ENCODE measurements at places on chromosomes 4 and X.

GRCh38 chr4:139633661-139634060, 32.0 kb upstream of the MGST2 start:
- no peak for DNase-seq

- DNase-seq, result no peak
These were observed 7.1 kb upstream of the SCRG1 start for GRCh38 chr4:173405840-173406606.

GRCh38 chr4:184762100-184762499, 28.2 kb upstream of the CENPU start:
- DNase-seq, result no peak

GRCh38 chr4:44772340-44772739, 46.0 kb upstream of the GNPDA2 start:
- no peak for DNase-seq

DNA sequence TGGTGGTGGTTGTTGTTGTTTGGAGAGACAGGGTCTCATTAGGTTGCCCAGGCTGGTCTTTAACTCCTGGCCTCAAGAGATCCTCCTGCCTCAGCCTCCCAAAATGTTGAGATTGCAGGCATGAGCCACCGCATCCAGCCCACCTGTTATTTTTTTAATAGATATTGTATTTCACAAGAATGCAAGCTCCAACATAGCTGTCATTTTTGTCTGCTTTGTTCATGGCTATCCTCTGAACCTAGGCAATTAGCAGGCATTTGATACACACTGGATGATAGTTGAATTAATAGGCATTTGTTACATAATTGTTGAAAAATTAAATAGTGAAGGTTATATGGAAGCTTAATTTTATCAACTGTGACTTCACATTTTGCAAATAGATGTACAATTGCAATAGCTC, 64.7 kb downstream of the BANK1 start:
- DNase-seq, result no peak

- no peak for DNase-seq
These were observed 33.4 kb downstream of the COX18 start for GRCh38 chr4:73036123-73036522.

DNA sequence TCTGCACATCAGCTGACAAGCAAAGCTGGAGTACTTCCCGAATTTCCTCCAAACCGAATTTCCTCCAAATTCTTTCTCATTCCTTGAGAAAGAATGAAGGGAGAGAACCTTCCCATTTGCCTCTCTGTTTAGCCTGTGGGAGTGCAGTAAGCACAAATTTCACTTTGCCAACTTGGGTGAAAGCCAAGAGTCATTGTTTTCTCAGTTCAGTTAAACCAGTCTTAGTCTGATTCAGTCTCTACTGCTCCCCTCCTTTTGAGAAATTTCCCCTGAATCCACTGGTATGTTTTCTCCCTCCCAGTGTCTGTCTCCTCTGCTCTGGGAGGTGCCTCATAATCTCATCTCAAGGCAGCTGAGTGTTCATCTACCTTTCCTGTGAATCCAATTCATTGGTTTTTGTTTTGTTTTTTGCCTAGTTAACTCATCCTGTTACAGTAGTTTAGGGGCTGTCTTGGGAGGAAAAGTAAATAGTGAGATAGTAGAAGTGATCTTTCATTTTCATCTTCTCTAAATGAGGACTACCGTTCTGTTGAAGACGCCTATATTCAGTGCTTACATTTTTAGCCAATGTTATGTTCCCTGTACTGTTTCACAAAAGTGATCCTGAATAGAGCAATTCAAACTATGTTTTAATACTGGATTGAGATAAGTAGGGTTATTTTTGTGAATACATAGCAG, 49.0 kb downstream of the SYTL5 start:
- DNase-seq, result no peak

DNA sequence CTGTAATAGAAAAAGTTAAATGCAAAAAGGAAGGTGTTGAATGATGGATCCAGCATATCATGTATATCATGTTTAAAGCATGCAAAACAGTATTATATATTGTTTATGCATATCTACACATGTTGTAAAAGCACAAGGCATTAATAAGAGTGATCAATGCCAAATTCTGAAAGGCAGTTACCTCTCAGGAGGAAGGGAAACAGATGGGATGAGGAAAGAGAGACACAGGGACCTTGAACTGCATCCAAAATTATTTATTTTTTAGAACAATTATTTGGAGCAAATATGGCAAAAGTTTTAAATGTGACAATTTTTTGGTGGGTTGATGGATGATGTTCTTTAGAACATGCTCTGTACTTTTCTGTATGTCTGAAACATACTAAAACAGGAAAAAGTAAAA, 193.4 kb downstream of the CLCN4 start:
- DNase-seq, result no peak

- DNase-seq, result no peak
These were observed 33.9 kb downstream of the PAGE1 start for GRCh38 chrX:49661881-49662280.

DNA sequence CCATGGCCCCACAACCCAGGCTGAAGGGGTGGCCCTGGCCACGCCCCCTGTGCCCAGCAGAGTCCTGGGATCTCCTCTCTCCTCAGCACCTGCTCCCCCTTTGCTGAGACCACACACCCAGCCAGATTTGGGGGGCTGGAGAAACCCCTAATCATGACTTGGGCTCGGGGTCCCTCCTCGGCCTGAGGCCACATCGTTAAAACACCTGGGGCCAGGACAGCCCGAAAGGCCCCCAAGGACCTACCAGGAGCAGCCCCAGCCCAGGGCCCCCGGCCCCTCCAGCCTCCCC, 116.7 kb downstream of the FAM53A start:
- DNase-seq, result no peak

DNA sequence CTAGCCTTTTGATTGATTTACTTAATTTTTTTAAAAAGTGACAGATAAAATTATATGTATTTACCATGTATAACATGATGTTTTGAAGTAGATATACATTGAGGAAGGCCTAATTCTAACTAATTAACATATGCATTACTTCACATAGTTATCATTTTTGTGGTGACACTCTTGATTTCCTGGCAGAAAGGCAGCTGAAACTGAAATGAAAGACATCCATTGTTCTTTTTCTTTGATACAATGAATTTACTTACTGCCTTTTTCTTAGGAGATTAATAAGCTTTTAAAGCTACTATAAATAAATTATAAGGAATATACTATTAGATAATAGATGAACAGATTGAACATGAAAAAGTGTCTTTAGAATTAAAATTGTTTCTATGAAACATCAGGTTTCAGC, 26.7 kb downstream of the ANKRD50 start:
- no peak for DNase-seq

DNA sequence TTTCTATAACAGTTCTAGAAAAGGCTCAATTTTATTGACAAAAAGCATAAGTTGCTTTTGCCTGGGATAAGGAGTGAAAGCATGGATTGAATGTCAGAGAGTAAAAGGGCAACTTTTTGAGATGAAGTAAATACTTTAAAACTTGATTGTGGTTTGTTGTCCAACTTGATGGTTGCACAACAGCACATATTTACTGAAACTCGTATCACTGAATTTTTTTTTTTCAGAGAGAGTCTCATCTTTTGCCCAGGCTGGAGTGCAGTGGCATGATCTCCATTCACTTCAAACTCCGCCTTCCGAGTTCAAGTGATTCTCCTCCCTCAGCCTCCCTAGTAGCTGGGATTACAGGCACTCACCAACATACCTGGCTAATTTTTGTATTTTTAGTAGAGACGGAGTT, 856.8 kb downstream of the SH3BGRL start:
- DNase-seq, result no peak

DNA sequence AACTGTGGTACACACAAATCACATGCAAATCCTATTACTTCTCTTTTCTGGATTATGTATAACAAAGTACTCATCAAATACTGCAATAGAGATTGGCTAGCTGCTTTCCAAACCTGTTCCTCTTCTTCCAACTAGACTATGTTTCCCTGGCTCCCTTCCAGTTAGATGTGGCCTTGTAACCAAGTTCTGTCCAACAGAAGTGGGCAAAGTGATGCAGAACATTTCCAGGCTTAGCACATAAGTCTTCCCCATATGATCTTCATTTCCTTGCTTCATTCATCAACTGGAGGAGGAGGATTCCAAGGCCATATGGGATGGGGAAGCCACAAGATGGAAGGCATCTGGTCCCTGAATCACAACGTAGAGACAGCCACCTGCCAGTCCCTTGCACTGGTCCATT, 8.0 kb downstream of the SLC9A7 start:
- no peak for DNase-seq

DNA sequence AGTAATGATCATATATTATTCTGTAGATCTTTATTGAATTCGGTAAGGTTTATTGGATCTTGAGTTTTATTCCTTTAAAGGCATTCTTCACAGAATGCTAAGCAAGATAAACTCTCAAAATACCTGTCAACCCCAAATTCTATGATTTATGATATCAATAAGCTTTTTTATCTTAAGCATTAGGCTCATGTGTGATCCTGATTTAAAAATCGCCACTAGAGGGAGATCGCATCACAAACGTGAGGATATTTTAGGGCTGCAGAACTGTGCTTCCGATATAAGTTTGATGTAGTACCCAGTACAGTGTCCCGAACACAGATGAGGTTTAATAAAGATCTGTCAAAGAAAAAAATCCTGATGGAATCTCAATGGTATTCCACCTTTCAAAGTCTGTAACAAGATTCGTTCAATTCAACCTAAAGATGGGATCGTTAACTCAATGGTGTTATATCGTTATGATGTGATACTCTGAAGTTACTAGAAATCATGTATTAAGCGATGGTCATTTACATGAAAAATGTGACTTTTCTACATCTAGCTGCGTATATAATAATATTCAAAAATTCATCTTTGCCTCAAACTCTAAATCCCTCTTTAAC, 169.0 kb downstream of the CORIN start:
- DNase-seq, result peak; percentile 13

DNA sequence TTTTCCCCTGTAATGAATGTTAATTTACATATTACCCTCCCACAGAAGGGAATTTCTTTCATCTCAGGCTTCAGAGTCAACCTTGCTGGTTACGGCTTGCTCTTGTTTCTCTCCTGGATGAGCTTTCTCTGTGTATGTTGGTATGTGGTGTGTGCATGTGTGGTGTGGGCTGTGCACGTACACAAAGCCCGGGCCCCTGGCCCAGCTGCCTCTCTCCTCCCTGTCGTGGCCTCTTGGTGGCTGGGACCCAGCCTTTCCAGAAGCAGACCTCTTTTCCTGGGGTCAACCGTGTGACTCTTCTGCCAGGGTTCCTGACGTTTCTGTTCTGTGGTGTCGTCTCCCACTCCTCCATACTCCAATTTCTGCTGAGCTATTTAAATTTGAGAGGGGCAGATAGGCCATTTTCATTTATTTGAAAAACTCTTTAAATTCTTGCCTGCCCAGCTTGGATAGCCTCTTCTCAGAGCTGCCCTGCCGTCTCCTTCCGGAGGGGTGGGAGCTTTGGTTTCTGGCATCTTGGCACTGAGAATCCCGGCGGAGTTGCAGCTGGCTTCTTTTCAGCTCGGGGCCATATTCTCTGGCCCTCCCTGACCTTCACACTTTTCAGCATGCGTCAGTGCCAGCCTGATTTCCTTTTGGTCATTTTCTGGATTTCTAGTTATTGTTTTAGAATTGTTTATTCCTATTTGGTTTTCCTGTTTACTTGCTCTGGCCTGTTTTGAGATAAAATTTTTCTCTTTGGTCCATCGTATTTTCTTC, 25.1 kb downstream of the FHDC1 start:
- no peak for DNase-seq

- no peak for DNase-seq
These were observed 1.1 kb downstream of the ZFP42 start for GRCh38 chr4:187996502-187997177.
